Activated CD4-positive, alpha-beta T cell treated with anti-CD3 and anti-CD28 coated beads, Interleukin-2, amount 10 ng/mL, durations not matched to agents 24 days and 14 days (primary cell): ENCODE measurements at places on chromosomes 6 and 20. TPM values are rescaled to one million over a fixed set of nuclear protein-coding genes. Genes with fewer than 3 reads are reported as not detected.

MRPS18B gene
- total RNA-seq = 79.4 and 83.6 TPM in 2 replicates

SLC17A2 gene
- 0.14 TPM in 1 of 2 replicates, not detected in the other for total RNA-seq

RCAN2 gene
- total RNA-seq = 0.07 and 0.21 TPM in 2 replicates

ARMH2 gene
- total RNA-seq = 0.30 and 0.31 TPM in 2 replicates

PTCRA gene
- total RNA-seq = not detected in 2 replicates

NHLRC1 gene
- total RNA-seq = 0.09 and 0.26 TPM in 2 replicates

MATN4 gene
- total RNA-seq = 1.2 and 1.5 TPM in 2 replicates

PI3 gene
- not detected in 2 replicates for total RNA-seq

ROS1 gene
- total RNA-seq = not detected in 2 replicates

PI16 gene
- not detected in 2 replicates for total RNA-seq

DNA sequence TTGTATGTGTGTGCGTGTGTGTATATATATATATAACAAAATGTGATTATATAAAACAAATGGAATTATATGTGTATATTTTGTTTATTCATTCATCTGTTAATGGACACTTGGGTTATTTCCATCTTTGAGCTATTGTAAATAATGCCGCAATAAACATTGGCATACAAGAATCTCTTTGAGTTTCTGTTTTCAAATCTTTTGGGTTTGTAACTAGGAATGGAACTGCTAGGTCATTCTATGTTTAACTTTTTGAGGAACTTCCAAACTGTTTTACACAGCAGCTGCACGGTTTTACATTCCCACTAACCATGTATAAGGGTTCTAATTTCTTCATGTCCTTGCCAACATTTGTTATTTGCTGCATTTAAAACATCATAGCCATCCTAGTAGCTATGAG, 39.9 kb upstream of the TGM2 start:
- H3K4me1 ChIP-seq = no peaks in the 10 kb centered on the region
- peaks cover 18% of the 10 kb centered on the region for H3K27me3 ChIP-seq
- H3K27ac ChIP-seq = no peak overlapping the region

DNA sequence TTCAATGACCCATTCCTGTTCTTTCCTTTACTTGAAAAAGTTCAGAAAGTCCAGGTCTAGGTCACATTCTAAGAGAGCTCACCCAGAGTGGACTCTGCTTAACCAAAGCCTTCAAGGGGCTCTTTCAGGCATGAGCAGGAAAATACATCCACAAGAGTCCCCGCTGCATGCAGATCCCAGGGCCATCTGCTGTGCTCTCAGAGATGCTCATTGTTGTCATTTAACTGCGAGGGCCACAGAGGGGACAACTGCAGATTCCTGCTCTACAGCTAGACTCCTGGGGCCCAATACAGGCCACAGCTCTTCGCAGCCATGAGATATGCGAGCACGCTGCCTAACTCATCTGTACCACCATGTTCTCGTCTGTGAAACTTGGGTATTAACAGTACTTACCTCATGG, 295.6 kb upstream of the QKI start:
- no peak overlapping the region for H3K4me3 ChIP-seq
- H3K36me3 ChIP-seq = no peaks in the 10 kb centered on the region
- no peak overlapping the region for H3K27ac ChIP-seq
- H3K27me3 ChIP-seq = no peaks in the 10 kb centered on the region
- no peaks in the 10 kb centered on the region for H3K4me1 ChIP-seq

DNA sequence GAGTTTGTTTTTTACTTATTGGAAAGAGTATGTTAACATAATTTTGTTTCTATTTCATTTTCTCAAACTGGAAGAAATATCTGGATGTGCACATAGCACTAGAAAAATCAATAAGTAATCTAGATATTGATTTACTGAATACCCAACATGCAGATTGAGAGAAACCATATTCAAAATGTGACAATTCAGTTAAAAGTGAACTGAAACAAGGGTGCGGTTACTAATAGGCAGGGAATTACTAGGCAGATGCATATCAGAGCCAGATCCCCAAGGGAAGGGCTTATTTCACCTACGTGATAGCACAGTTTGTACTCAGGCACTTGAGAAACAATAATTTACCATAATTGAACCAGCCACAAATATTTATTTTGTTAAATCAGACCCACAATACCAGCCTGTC, 493.1 kb upstream of the FLRT3 start:
- H3K4me1 ChIP-seq = no peaks in the 10 kb centered on the region
- H3K4me3 ChIP-seq = no peak overlapping the region
- no peak overlapping the region for H3K27ac ChIP-seq
- H3K36me3 ChIP-seq = no peaks in the 10 kb centered on the region

DNA sequence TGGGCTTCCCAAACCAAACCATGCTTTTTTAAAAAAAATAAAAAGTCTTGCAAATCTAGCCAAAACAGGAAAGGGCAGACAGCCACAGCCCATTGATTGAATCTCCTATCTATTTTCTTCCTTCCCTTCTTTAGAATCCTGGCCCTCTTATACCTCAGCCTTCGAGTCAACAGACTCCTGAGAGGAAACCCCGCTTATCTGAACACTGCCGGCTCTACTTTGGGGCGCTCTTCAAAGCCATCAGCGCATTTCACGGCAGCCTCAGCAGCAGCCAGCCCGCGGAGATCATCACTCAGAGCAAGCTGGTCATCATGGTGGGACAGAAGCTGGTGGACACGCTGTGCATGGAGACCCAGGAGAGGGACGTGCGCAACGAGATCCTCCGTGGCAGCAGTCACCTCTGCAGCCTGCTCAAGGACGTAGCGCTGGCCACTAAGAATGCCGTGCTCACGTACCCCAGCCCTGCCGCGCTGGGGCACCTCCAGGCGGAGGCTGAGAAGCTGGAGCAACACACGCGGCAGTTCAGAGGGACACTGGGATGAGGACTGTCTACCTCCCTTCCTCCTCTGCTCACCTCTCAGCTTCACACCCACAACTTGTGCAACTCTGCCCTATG, 10.1 kb upstream of the RTF2 start:
- H3K27ac ChIP-seq = no peak overlapping the region
- H3K4me3 ChIP-seq = no peak overlapping the region
- H3K4me1 ChIP-seq = peaks cover 34% of the 10 kb centered on the region
- H3K27me3 ChIP-seq = no peaks in the 10 kb centered on the region

GRCh38 chr6:159062564-159062945, 17.8 kb upstream of the TAGAP start:
- peak overlapping the region; percentile 94 for H3K27ac ChIP-seq
- peak overlapping the region; percentile 62 for H3K4me3 ChIP-seq
- H3K4me1 ChIP-seq = peaks cover 83% of the 10 kb centered on the region
- H3K27me3 ChIP-seq = no peaks in the 10 kb centered on the region

GRCh38 chr20:10475225-10475624, 40.1 kb downstream of the SLX4IP start:
- DNase-seq = no peak
- peaks cover 6% of the 10 kb centered on the region for H3K36me3 ChIP-seq
- H3K4me3 ChIP-seq = no peak overlapping the region
- H3K27me3 ChIP-seq = no peaks in the 10 kb centered on the region

GRCh38 chr6:119207327-119207726, 128.9 kb upstream of the FAM184A start:
- H3K4me1 ChIP-seq = peaks cover 20% of the 10 kb centered on the region
- no peak overlapping the region for H3K4me3 ChIP-seq
- DNase-seq = no peak
- H3K27me3 ChIP-seq = no peaks in the 10 kb centered on the region

- no peak overlapping the region for H3K4me3 ChIP-seq
- no peaks in the 10 kb centered on the region for H3K36me3 ChIP-seq
- no peaks in the 10 kb centered on the region for H3K4me1 ChIP-seq
- H3K27ac ChIP-seq = no peak overlapping the region
Measured at GRCh38 chr20:19958219-19958618, 58.9 kb upstream of the NAA20 start.

DNA sequence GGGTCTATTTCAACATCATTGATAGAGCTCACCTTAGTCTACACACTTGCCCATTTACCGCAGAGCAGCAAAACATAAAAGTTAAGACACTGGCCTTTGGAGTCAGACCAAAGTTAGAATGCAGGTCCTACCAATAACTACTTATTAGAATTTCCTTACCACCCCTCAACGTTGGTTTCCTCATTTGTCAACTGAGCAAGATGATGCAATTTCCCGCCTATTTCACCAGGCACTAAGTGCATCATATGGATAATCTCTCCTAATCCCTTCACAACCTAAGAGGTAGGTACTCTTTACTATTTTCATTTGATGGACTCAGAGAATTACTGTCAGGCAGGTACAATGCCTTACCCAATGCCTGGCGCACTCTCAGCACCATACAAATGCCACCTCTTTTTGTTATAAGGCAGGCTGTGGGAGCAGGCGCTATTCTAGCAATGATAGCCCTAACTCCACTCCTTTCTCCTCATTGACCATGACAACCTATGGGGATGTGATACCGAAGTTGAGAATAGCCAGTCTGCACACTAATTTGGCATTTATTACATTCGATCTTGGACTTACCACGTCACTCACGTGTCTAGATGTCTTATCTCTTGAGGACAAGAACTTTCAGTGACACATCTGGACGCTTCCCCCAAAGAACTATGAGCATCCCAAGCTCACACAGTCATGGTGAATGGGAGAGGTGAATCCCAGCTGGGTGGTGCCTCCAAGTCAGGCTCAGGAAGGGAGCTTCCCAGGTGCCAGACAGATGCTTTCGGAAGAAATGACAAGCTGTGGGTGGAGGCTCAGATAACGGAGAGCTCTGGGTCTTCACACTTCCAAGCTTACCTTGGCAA, 128.1 kb upstream of the STMND1 start:
- H3K36me3 ChIP-seq = no peaks in the 10 kb centered on the region
- no peak overlapping the region for H3K4me3 ChIP-seq
- peaks cover 31% of the 10 kb centered on the region for H3K27me3 ChIP-seq
- peaks cover 5% of the 10 kb centered on the region for H3K4me1 ChIP-seq

DNA sequence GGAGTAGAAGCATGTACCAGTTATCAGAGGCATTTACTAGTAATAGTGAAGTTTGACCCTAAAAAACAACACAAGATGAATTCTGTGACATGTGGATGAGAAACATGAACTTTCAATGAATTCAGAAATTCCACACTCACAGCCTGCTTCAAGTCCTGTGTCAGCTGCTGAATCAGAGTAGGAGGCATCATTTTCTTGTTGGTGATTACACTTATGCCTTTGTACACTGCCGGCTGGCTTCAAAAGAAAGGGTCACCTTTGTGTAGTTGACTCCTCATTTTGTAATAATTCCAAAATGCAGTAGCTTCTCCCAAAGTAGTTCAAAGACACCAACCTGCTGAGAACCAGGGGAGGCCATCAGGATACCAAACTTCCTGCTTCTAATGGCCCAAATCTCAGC, 165.5 kb downstream of the BACH2 start:
- H3K27me3 ChIP-seq = no peaks in the 10 kb centered on the region
- peak overlapping the region; percentile 21 for H3K27ac ChIP-seq
- peaks cover 44% of the 10 kb centered on the region for H3K4me1 ChIP-seq

DNA sequence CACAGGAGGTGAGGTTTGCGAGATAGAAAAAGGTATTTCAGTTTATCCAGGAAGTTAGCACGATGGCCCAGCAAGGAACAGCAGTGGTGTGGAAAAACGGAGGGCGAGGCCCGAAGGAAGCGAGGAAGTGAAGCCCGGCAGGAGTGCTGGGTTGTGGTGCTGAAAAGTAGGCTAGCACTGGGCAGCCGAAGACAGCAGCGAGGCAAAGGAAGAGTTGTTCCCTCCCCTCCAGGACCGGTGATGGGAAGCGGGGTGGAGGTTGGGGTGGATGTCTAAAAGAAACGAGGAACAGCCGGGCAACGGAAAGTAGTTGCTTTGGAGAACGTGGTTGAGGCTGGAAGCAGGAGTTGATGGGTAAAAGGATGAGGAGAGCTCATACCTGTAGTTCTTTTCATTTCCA, 1.4 kb downstream of the METTL24 start:
- peak overlapping the region; percentile 6 for H3K4me3 ChIP-seq
- no peak for DNase-seq
- peaks cover 56% of the 10 kb centered on the region for H3K27me3 ChIP-seq
- peaks cover 2% of the 10 kb centered on the region for H3K4me1 ChIP-seq
- no peak overlapping the region for H3K27ac ChIP-seq

- H3K36me3 ChIP-seq = no peaks in the 10 kb centered on the region
- no peaks in the 10 kb centered on the region for H3K27me3 ChIP-seq
- no peak overlapping the region for H3K4me3 ChIP-seq
Measured at GRCh38 chr20:61754976-61755778, 310.5 kb downstream of the TAF4 start.

DNA sequence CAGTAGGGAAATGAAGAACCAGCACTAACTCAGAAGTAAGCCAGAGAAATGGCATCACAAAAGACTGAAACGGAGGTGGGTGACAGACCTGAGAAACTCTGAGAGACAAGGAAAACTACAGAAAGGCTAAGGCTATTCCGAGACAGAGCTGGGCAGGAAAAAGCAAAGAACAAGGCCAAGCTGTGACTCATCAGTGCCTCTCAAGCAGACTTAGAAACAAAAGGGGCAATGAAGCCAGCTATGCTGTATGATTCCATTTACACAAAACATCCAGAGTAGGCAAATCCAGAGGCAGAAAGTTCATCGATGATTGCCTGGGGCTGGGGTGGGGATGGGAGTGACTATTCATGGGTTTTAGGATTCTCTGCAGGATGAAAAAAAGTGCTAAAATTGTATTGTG, 50.0 kb downstream of the SLC23A2 start:
- no peak for DNase-seq
- no peak overlapping the region for H3K27ac ChIP-seq
- peaks cover 24% of the 10 kb centered on the region for H3K36me3 ChIP-seq
- no peak overlapping the region for H3K4me3 ChIP-seq
- H3K4me1 ChIP-seq = peaks cover 31% of the 10 kb centered on the region
- no peaks in the 10 kb centered on the region for H3K27me3 ChIP-seq

GRCh38 chr20:63642527-63643247, 10.5 kb downstream of the STMN3 start:
- H3K4me1 ChIP-seq = peaks cover 20% of the 10 kb centered on the region
- peak overlapping the region; percentile 80 for H3K27ac ChIP-seq
- H3K27me3 ChIP-seq = peaks cover 6% of the 10 kb centered on the region
- peaks cover 2% of the 10 kb centered on the region for H3K36me3 ChIP-seq

- no peak for DNase-seq
- H3K27ac ChIP-seq = no peak overlapping the region
- peaks cover 6% of the 10 kb centered on the region for H3K4me1 ChIP-seq
- peaks cover 28% of the 10 kb centered on the region for H3K27me3 ChIP-seq
- no peak overlapping the region for H3K4me3 ChIP-seq
Measured at GRCh38 chr20:58215116-58215515, 13.3 kb downstream of the ANKRD60 start.

GRCh38 chr6:83884523-83884922, 25.0 kb downstream of the CYB5R4 start:
- peak; percentile 59 for DNase-seq
- no peak overlapping the region for H3K4me3 ChIP-seq
- peaks cover 2% of the 10 kb centered on the region for H3K4me1 ChIP-seq
- no peaks in the 10 kb centered on the region for H3K36me3 ChIP-seq
- no peaks in the 10 kb centered on the region for H3K27me3 ChIP-seq

DNA sequence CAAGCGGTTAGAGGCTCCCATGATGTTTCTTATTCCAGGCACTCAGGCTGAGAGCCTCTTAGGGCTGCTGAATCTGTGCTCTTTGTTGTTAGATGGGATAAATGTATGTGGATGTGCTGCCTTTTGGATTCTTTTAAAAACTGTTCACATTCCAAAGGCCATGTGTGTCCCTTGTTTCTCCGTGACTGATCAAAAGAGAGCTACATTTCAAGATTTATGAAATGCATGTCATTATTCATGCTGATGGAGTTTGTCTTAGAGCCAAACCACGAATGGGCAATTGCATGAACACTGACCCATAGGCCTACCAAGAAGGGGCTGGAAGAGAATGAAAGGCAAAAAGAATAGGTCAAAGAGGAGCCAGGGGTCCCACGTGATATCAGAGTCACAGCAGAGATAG, 104.9 kb upstream of the TSHZ2 start:
- no peak overlapping the region for H3K4me3 ChIP-seq
- no peak overlapping the region for H3K27ac ChIP-seq
- H3K36me3 ChIP-seq = no peaks in the 10 kb centered on the region
- no peaks in the 10 kb centered on the region for H3K27me3 ChIP-seq
- peaks cover 10% of the 10 kb centered on the region for H3K4me1 ChIP-seq
- no peak for DNase-seq
